HCT116 (cell line): ENCODE measurements at places on chromosomes 1 and 21. TPM values are rescaled to one million over a fixed set of nuclear protein-coding genes. Genes with fewer than 3 reads are reported as not detected.
A peak's percentile ranks its signal among the peaks of the same experiment; 100 is the strongest.

DNA sequence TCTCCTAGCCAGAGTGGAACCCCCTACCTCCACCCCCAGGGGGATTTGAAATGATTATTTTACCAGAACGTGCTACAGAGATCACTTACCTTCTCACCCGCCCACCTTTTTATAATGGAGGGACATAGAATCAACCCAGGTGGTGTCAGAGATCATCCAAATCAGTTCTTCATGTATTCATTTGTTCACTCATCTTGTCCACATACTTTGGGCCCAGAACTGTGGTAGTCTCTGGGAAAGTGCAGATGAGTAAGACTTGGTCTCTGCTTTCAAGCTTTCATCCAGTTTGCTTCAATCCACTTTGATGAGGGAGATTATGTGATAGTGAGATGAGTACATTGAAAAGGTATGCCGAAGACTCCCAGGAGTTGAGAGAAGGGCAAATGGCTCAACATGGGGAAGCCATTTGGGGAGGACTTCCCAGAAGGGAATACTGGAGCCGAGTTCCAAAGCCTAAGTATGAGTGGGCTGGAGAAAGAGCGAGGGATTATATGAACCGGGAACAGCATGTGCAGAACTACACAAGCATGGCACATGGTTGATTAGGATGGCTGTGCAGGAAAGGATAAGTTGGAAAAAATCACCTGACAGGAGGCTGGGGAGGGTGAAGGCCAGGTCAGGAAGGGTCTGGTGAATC is 1.9 kb downstream of the FGGY start:
- peak overlapping the region; percentile 85 for H3K27ac ChIP-seq
- DNase-seq = peak; percentile 77
- H3K4me1 ChIP-seq = peaks cover 48% of the 10 kb centered on the region
- no peak overlapping the region for H3K4me3 ChIP-seq
- H3K27me3 ChIP-seq = no peaks in the 10 kb centered on the region
- no peaks in the 10 kb centered on the region for H3K36me3 ChIP-seq

- H3K4me3 ChIP-seq = no peak overlapping the region
- peak; percentile 37 for DNase-seq
- peaks cover 13% of the 10 kb centered on the region for H3K4me1 ChIP-seq
- H3K36me3 ChIP-seq = no peaks in the 10 kb centered on the region
- H3K27me3 ChIP-seq = no peaks in the 10 kb centered on the region
- H3K27ac ChIP-seq = no peak overlapping the region
Measured at GRCh38 chr1:91609551-91609950, 108.9 kb downstream of the CDC7 start.

GRCh38 chr1:110321846-110322245 is 17.3 kb upstream of the RBM15 start:
- H3K27ac ChIP-seq = no peak overlapping the region
- H3K4me3 ChIP-seq = no peak overlapping the region
- DNase-seq = no peak
- no peaks in the 10 kb centered on the region for H3K27me3 ChIP-seq
- H3K4me1 ChIP-seq = peaks cover 7% of the 10 kb centered on the region; the same call in 1 of the 2 replicates

DMRTA2 gene
- total RNA-seq = not detected

GRCh38 chr1:42931108-42931539 is 27.5 kb downstream of the SLC2A1 start:
- H3K4me1 ChIP-seq = peaks cover 69% of the 10 kb centered on the region
- peaks cover 59% of the 10 kb centered on the region for H3K36me3 ChIP-seq
- H3K27me3 ChIP-seq = no peaks in the 10 kb centered on the region
- H3K27ac ChIP-seq = peak overlapping the region; percentile 76

- H3K4me3 ChIP-seq = no peak overlapping the region
- H3K27ac ChIP-seq = no peak overlapping the region
- no peaks in the 10 kb centered on the region for H3K27me3 ChIP-seq
Measured at GRCh38 chr1:158675563-158676323, 10.8 kb downstream of the SPTA1 start.

LCE2C gene
- total RNA-seq = not detected

ARHGAP29 gene
- 128 TPM for total RNA-seq

C4BPA gene
- total RNA-seq = 0.32 TPM

DNA sequence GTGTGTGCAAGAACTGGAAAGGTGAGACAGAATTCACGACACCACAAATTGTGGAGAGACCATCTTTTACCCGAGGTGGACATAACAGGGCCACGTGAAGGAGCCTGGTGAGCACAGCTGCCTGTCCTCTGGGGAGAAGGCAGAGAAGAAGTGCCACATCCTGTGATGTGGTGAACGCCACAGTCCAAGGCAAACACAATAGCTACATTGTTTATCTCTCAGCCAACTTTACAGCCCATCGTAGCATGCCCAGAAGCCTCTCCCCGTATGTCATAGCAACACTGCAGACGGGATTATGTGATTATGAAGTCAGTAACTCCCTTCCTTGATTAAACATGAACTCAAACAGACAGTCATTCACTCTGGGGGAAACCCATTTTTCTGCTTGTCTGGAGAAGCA is 612.2 kb downstream of the SMYD3 start:
- no peak overlapping the region for H3K27ac ChIP-seq
- H3K4me3 ChIP-seq = no peak overlapping the region
- no peaks in the 10 kb centered on the region for H3K27me3 ChIP-seq

DNA sequence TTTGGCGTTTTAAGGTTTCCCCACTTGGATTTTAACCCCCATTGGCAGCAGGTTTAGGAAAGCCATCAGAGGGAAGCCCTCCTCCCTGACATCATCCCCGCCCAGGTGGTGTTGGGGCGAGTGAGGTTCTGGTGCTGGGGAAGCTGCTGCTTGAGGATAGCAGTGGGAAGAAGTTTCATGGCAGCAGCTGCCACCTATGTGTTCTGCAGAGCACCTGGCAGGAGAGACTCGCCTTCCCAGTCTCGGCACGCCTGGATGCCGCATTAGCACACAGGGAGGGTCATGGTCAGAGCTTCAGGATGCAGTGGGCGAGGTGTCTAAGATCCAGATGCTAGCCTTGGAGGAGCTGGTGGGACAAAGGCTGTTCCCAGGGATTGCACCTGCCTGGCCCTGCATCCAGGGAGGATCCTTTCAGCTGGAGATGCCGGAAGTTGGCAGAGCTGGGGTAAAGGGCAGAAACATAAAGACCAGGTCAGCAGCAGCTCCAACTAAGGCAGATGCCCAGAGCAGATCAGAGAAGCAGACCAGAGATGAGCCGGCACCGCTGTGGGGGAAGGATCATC is 33.9 kb downstream of the ABCG1 start:
- no peaks in the 10 kb centered on the region for H3K4me1 ChIP-seq
- no peak overlapping the region for H3K27ac ChIP-seq
- H3K27me3 ChIP-seq = peaks cover 9% of the 10 kb centered on the region

GRCh38 chr1:109265741-109266330 is 16.5 kb downstream of the CELSR2 start:
- peaks cover 9% of the 10 kb centered on the region for H3K4me1 ChIP-seq
- no peak for DNase-seq
- no peak overlapping the region for H3K27ac ChIP-seq
- peaks cover 4% of the 10 kb centered on the region for H3K36me3 ChIP-seq
- no peaks in the 10 kb centered on the region for H3K27me3 ChIP-seq
- no peak overlapping the region for H3K4me3 ChIP-seq

LCE2B gene
- not detected for total RNA-seq
